ENCODE measurements at places on chromosomes 1 and 21. TPM values are rescaled to one million over a fixed set of nuclear protein-coding genes. Genes with fewer than 3 reads are reported as not detected.

The SV2A gene
- total RNA-seq, result 34.9 TPM

The CR2 gene
- not detected for total RNA-seq

The SPTA1 gene
- not detected for total RNA-seq

The HUNK gene
- 12.2 TPM for total RNA-seq

The CELF3 gene
- 274 TPM for total RNA-seq

The KLF17 gene
- 10.9 TPM for total RNA-seq
